ENCODE measurements at places on chromosomes 16 and 17.

DNA sequence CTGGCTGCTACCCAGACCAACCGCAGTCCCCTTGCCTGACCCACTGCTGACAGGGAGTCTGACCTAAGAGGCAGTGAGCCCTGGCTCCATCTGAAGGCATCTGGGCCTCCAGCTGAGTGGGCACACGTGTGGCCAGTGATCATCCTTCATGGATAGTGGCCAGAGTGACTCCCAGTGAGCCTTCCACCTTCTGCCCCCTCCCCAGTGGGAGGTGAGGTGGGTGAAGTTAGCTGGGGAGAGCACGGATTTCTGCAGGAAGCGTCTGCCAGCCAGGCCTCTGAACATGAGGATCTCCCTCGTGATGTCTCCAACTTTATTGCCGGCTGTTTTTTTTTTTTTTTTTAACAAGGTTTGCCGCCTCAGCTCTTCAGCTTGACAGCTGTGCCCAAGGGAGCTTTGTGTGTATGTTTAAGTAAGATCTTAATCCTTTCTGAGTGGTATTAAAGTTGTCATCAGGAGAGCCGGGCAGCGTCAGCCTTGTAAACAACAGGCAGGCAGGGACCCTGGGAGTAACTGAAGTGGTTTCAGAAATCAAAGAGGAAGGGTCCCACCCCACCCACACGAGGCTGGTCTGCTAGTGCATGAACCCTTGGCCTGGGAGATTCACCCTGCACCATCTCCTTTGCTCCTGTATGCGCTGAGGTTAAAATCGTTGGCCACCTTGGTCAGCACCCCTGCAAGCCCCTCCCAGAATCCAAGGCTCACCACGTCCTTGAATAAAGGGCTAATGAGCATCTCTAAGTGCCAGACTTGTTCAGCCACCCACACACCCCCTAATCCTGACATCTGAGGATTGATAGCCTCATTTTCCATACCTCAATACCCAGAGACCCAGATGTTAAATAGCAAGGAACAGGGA lies 33.3 kb downstream of the RHBDL3 start:
- DNase-seq: no peak

GRCh38 chr16:50284131-50284911 lies 18.0 kb downstream of the ADCY7 start:
- DNase-seq: no peak

DNA sequence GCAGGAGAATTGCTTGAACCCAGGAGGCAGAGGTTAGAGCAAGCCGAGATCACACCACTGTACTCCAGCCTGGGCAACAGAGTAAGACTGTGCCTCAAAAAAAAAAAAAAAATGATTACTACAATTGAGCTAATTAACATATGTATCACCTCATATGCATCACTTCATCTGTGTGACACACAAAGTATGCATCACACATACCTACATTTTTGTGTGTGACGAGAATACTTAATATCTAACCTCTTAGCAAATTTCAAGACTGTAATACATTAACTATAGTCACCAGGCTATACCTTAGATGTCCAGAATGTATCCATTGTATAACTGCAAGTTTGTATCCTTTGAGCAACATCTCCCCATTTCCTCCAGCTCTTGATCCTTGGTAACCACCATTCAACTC lies 214.2 kb upstream of the MON1B start:
- DNase-seq: no peak

- DNase-seq: no peak
Observed at GRCh38 chr16:56999409-57000270, 10.3 kb downstream of the NLRC5 start.

GRCh38 chr16:29975811-29976511 lies 2.3 kb downstream of the TAOK2 start:
- DNase-seq: no peak

DNA sequence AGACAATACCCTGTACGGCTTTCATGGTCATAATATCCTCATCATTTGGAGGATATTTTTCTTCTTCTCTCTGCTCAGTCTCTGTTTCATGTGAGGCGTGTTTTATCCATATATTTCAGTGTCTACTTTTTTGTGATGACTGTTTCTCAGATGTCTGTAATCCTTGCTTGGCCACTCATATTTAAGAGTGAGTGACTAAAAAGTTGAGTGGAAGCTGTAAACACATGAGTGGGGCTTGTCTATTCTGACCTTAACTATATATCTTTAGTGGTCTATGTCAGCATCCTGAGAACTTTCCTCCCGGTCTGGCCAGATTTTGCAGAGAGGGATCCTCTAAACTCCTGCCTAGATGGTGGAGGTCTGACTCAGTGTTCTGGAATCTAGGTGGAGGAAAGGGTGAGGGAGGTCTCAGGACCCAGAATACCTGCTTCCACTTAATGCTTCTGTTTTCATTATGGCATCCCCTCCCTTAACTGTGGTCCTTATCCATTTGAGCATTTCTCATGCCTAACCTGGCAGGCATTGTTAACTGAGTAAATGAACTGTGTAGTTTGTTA lies 6.0 kb downstream of the DDX19B start:
- DNase-seq: no peak

- no peak for DNase-seq
Observed at GRCh38 chr17:63474586-63475460, 2.0 kb upstream of the ACE start.

GRCh38 chr16:85457366-85457765 lies 155.8 kb upstream of the GSE1 start:
- DNase-seq: no peak

Measured in midbrain (tissue), 1 donor.